Dorsolateral prefrontal cortex (tissue), 122 donors: ENCODE measurements at places on chromosomes 12 and 14.

DNA sequence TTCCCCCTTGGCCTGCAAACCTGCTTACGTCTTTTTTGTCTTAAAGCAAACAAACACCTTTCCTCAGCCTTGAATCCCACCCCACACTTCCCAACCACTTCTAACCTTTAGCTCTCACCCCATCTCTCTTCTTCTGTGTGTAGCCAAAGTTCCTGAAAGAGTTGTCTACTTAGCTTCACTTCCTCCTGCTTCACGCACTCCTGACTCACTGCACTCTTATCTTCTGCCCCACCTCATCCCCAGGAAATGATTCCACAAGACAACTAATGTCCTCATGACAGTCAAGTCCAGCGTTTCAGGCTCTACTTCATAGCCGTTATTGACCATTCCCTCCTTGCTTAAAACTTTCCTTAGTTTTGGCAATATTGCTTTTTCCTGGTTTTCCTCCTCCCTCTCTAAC is 22.4 kb downstream of the EIF2B2 start:
- no peak for DNase-seq

DNA sequence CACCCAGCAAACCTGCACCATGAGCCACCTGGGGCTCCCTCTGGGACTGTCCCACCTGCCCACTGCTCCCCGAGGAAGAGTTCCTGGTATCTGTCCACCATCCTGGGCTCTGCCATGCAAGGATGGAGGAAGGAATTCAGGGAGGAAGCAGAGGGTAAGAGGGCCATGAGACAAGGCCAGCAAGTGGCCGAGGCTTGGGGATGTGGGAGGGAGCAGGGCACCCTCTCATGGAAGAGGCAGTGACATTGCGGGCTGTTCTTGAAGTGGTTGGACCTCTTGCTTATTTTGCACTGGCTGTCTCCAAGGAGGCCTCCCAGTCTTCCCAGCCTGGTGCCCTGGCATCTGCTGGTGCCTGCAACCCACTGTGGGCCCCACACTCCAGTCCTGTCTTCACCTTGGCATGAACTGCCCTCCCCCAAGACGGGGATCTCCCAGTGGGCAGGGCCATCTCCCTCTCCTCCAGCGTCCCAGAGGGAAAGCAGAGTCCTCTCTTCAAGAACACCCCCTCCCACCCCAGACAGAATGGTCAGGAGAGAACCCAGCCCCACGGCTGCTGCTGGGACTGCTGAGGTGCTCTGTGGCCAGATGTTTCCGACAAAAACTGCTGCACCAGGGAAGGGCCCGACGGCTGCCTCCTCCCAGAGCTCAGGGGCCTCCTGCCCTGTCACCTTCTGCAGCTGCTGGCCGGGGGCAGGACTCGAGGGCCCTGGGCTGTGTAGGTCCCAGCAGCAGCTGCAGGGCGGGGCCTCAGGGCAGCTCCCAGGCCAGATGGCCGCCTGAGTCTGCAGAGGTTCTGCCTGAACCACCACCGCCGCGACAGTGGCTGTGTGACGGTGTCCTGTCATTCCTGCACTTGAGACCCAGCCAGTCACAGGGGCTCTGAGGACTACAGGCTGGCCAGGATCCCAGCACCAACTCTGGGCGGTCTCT is 1.8 kb upstream of the AKT1 start:
- DNase-seq: no peak

DNA sequence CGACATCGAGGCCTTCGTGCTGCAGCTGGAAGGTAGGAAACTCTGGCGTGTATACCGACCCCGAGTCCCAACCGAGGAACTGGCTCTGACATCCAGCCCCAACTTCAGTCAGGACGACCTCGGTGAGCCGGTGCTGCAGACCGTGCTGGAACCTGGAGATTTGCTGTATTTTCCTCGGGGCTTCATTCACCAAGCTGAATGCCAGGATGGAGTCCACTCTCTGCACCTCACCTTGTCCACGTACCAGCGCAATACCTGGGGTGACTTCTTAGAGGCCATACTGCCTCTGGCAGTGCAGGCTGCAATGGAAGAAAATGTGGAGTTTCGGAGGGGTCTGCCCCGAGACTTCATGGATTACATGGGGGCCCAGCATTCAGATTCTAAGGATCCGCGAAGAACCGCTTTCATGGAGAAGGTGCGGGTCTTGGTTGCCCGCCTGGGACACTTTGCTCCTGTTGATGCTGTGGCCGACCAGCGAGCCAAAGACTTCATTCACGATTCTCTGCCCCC is 1.4 kb downstream of the RIOX1 start:
- DNase-seq: no peak

- no peak for DNase-seq
Measured at GRCh38 chr12:43762596-43762995, 3.8 kb downstream of the IRAK4 start.

DNA sequence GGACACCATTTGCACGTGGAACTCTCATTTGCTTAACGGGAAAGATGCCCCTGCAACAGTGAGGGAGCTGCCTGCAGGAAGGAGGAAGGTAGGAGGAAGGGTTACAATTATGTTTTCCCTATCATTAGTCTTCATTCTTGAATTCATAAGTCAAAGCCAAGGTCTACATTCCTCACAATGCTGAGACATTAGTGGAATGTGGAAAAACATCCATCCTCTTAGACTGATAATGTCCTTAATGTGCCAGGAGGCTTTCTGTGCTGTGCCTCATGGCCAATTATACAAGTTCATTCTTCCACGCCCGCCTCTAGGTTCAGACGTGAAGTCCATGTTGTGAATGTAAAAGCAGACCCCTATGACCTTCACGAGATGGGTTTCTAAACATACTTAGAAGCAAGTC is 1212.4 kb upstream of the TMEM132C start:
- DNase-seq: no peak

GRCh38 chr14:93759719-93760307 is 28.5 kb downstream of the PRIMA1 start:
- peak; percentile 65 for DNase-seq

GRCh38 chr12:22610131-22610530 is 14.8 kb upstream of the ETNK1 start:
- DNase-seq: no peak

DNA sequence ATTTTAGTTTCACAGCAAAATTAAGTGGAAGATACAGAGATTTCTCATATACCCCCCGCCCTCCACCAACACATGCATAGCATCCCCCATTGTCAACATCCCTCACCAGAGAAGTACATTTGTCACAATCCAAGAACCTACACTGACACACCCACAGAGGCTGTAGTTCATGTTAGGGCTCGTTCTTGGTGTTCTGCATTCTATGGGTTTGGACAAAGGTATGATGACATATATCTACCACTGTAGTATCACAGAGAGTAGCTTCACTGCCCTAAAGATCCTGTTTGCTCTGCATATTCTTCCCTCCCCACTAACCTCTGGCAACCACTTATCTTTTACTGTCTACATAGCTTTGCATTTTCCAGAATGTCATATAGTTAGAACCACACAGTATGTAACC is 444.6 kb upstream of the DCN start:
- no peak for DNase-seq

DNA sequence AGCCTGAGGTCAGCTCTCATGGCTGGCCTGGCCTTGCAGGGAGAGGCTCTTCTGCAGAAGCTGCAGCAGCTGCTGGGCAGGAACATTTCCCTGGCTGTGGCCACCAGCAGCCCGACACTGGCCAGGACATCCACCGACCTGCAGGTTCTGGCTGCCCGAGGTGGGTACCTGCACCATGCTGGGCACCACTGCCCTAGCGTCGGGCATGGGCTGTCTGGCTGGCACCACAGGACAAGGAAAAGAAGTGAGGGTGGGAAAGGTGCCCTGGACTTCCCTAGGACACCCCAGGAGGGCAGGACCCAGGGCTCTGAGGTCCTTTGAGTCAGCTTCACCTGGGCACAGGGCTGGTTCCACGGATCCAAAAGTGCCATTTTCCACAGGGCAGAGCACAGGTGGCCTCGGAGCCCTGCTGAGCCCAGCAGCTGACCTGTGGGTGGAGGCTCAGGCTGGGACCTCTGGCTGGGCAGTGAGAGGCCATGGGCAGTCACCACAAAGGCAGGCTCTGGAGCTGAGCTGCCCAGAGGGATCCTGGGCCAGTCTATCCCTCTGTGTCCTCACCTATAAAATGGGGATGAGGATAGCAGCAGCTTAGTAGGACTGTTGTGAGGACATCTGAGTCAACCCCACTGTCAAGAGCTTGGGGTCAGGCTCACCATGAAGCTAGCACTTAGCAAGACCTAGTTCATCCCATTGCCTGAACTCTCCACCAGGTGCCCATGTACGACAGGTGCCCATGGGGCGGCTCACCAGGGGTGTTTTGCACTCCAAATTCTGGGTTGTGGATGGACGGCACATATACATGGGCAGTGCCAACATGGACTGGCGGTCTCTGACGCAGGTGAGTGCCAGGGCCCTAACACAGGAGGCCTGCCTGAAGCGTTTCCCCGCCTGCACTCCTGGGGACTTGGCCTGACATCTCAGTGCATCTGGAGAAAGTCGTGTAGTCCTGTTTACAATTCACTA is 4.9 kb downstream of the PLD4 start:
- no peak for DNase-seq

DNA sequence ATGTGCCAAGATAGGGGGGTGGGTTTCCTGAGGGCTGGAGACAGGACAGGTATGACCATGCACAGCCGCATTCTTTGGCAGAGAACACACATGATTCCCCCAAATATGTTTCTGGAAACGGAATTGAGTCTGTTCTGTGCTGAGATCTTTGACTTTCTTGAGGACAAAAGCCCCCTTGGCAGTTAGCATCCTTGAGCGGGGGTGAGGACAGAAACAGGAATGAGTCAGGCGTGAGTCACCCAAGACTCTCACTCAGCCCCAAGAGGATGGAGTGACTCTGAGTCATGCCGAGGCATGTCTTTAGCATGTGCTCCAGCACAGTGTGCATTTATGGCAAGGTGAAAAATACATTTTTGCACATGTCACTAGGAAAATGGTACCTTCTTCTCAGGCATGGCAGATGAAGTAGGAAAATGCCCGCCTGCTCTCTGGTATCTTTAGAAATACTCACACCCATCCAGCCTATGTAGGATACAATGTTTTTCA is 52.1 kb downstream of the DAD1 start:
- no peak for DNase-seq

DNA sequence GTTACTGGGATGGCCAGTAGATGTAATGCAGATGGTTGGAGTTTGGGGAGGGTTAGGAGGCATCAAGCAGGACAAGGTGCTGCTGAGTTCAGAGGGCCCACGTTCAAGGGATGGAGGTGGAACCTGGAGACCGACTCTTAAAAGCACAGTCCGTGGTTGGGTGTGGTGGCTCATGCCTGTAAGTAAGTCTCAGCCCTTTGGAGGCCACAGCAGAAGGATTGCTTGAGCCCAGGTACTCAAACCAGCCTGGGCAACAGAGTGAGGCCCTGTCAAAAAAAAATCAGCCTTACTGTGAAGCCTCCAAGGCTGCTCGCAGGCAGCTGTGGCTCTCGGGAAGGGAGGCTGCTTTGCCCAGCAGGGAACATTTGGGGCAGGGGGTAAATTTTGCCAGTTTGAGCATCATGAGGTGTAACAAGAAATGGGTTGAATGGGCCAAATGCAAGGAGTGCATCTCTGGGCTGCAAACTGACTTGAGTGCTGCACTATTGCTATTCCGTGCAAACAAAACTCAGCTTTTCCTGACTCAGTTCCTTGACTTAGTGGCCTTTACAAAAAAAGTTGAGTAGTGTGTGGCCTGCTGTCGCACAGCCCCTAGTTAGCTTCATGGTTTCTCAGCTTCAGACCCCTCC is 55.0 kb downstream of the ANAPC7 start:
- DNase-seq: no peak

- no peak for DNase-seq
Measured at GRCh38 chr12:46664761-46665287, 161.0 kb downstream of the SLC38A4 start.

DNA sequence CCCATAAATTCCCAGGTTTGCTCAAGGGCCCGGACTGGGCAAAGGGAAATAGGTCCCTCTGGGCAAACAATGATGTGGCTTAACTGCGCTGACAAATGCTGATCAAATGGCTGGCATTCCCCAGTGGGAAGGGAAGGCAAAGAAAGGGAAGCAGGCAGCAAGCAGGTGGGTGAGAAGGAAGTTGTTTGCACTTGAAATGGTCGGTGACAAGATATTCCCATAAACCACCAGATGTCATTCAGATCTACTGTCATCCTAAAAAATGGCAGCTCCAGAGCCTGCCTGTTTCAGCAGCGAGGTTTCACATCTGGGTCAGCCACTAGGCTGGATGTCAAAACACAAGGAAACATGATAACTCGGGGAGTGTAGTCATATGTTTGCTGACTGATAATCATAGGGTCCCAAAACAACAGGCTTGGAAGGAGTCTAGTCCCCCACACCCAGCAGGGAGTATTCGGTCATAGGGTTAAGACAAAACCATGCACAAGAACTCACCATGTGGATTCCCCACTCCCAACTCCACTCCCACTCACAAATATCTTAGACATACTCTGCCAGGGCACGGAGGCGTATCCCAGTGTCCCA is 37.9 kb upstream of the MDM1 start:
- no peak for DNase-seq

- no peak for DNase-seq
Measured at GRCh38 chr12:109302358-109302757, 6.7 kb downstream of the FOXN4 start.

DNA sequence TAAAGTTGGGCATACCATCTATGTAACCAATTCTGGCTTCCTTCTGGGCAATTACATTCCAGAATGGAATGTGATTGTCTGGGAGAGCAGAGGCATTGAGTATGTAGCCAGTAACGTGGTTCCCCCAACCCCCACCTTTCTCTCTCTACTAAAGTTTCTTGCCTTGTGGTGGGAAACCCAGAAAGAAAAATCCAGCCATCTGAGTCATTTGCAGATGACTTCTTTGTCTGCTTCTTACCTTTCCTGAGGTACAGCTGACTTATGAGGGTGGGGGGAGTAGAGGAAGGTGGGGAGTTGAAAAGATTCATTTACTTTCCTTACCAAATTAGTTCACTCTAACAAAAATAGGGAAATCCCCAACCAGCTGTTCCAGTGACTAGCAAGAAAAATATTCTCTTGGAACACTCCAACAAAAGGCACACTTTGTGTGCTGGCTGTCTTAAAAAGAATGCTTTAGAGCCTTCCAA is 112.1 kb upstream of the FRMD6 start:
- no peak for DNase-seq

GRCh38 chr12:53824001-53824712 is 72.4 kb upstream of the CISTR start:
- DNase-seq: no peak

DNA sequence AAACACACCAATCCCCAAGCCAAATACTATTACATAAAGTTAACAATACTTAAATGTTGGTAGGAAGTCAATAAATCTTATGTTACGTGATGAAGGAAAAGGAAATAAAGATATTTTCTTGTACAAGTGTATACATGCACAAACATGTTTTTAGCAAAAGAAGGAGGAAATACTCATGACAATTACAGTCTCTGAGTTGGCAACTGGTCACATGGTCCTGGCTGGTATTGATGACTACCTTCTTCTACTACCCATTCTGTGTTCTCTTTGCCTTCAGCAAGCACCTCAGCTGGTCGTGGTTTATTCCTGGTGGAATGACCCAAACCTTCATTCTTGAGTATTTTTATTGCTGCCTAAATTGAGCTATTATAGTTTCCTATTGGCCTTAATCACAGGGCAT is 84.8 kb downstream of the PLBD1 start:
- no peak for DNase-seq

DNA sequence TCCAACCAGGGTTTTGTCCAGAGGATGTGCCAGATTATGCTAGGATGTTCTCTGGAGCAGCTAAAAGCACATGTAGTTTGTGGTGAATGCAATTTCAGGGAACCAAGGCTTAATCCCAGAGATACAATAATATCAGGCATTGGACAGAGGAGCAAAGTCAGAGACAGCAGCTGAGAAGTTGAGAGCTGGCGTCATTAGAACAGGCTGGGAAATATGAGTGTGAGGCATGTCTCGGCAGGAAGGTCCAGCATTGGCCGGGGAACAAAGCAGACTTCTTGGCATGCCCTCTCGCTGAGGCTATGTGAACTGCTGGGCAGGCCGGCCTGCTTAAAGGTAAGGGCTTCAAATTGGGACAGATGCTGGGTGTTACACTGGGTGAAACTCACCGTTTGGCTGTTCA is 125.4 kb downstream of the CAND1 start:
- no peak for DNase-seq
